GM18507 (cell line): ENCODE measurements at places on chromosomes 4 and X.

- no peak for DNase-seq
Measured at GRCh38 chr4:127629371-127629770, 3.4 kb upstream of the INTU start.

- DNase-seq, result no peak
Measured at GRCh38 chr4:174592985-174593335, 70.7 kb upstream of the HPGD start.

DNA sequence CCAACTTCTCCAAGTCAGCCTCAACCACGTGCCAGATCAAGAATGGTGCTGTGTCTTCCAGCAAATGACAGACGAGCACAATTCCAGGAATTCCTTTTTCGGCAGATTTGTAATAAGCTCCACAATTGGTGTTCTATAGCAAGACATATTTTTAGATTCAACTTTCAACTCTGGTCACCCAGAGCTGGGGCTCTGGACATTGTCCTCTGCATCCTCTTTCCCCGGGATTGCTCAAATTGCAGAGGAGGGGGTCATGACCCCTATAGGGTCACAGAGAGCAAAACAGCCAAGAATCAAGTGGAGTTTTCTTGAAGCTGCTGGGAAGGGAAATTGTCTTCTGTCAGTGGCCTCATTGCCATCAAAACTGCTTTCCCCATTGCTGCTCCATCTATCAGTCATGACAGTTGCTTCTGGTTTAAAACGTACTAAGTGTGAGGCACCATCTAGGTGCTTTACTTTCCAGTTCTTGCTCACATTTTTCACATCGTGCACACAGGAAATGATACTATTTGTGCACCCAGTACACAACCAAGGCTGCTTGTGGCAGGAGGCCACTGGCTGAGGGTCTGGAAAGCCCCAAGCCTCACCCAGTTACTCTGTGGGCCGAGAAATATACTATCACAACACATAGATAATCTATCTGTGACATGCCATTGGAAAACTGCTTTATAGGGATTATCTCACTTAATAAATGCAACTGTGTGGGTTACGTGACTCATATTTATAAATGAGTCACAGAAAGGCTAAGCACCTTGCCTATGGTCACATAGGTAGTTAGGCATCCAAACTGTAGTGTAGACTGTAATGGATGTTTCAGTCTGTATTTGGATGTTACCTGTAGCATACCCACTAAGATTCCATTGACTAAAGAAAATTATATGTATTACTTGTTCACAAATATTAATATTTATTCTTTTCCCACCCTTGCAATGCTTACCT, 91.7 kb upstream of the PHOX2B start:
- DNase-seq, result no peak

- DNase-seq, result no peak
Measured at GRCh38 chrX:120367402-120368109, 5.7 kb downstream of the ATP1B4 start.

- no peak for DNase-seq
Measured at GRCh38 chr4:141021397-141022110, 111.7 kb downstream of the RNF150 start.

DNA sequence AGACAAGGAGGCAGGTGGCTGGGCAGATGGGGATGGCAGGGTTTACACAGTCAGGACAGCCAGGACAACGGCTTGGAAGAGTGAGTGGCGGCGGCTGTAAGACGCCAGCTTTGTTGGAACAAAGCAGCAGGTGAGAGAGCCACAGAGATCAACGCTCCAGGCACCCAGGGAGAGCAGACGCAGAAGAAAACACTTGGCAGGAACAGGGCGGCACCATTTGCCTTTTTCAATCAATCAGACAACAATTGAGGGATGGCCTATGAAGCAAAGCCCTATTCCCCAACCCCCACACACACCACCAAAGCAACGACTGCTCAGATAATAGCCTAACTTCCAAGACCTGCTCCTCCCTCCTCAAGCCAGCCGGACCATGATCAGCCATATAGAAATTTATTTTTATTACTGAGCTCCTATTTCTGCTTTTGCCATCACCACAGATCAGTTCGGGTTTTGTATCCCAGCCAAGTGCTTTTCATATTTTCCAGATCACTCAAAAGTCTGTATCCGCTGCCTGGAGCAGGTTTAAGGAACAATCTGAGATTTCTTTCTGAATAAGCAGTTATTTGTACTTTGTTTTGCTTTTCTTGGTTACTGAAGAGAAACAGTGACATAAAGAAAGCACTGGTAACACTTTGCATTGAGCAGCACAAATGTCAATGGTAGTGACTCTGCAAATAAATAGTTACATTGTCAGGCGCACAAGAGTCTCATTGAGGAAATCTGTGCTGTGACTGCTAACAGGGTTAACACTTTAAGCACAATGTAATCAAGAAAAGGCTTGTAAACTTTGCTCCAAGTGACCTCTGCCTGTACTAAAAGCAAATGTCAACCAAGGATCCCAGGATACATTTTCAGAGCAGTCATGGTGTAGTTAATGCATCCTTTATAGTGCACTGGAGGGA, 81.8 kb upstream of the RBPJ start:
- no peak for DNase-seq

DNA sequence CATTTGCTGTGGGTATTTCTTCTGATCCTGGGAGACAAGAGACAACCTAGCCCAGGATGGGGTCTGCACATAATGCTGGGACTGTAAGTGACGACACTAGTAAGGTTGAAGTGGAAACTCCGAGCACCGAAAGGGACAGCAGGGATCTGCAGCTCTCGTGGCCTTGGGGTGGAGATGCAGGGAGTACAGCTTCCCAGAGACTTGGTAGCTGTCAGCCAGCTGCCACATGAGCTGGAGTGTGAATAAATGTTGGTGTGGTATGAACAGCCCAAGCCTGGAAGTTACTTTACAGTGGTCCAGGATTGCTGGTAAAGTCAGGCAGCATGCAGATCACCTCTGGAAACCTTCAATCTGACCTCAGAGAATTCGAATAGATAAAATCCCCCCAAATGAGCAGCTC, 97.6 kb downstream of the FAM193A start:
- no peak for DNase-seq

DNA sequence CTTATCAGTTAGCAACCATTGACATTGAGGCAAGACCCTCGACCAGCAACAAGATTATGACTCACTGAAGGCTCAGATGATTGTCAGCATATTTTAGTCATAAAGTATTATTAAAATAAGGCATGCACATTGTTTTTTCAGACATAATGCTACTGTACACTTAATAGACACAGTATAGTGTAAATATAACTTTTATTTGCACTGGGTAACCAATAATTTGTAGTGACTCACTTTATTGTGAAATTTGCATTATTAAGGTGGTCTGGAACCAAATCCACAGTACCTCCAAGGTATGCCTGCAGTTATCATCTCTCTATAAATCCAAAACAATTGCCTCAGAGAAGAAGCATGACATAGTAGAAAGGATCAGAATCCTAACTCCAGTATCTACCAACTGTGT, 330.1 kb upstream of the SMIM31 start:
- DNase-seq, result no peak

DNA sequence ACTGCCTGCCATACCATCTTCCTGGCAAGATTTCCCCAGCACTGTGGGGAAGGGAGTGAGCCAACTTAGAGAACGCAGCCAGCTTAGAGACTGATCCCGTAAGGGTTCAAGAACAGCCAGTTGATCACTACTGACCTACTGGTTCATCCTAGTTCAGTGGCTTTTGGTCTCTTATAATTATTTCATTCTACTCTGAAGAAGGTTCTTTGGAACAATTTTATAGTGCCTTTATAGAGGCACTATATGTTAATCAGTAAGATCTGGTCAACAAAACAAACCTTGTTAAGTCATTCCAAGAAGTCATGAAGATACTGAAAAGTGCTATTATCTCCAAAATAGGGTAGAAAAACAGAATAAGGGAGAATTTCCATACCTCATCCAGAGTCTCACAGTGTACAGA, 33.2 kb upstream of the ENPEP start:
- DNase-seq, result no peak

- DNase-seq, result no peak
Measured at GRCh38 chr4:128456171-128456570, 168.6 kb upstream of the PGRMC2 start.

- DNase-seq, result no peak
Measured at GRCh38 chrX:20666331-20666730, 399.6 kb upstream of the RPS6KA3 start.

DNA sequence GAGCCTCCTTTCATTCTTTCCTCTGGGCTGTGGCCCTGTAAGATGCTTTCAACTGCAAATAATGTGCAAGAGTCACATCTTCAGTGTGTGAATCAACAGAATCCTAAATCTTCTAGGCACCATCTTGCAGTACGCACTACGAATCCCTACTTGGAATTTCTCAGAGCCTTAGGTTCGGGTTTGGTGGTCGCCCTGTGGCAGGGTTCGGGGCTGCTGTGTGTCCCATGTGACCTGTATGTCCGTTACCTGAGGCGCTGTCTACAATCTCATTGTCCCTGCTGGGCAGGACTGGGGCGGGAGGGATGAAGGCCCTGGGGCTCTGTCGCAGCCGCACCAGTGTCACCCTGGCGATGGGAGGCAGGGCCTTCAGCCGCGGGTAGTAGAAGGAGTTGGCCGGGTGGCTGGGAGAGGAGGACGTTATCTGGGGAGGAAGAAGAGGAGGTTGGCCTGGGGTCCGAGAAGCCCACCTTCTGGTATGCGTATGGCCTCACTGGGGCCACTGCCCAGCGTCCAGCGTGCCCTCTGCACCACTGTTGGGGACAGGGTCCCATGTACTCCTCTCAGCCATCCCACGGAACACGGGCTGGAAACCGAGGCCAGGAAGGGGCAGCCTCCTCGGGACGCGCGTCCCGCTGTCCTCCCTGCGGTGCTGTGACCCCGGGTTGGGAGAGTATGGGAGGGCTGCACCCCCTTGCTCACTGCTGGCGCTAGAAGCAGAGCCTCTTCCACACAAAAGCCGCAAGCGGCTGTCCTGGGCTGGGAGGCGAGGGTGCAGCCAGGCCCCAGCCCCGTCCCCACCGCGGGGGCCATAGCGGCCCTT, 2.0 kb downstream of the SPON2 start:
- DNase-seq, result no peak

DNA sequence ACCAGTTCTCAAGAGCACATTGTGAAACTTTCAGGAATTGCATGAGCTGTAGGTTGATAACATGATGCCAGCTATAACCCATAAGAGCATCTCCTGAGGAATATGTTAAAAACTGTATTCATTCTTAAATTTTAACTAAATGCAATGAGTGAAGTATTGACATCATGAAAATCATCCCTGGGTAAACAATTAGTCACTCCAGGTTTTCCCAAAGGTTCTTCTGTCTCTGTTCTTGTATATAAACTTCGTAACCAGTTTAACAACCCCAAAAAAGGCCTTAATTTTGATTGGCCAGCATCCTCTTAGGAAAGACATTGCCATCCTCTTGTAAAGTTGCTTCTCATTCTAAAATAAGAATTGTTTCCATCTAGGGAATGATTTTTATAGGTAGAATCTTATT, 80.4 kb downstream of the TET2 start:
- no peak for DNase-seq

DNA sequence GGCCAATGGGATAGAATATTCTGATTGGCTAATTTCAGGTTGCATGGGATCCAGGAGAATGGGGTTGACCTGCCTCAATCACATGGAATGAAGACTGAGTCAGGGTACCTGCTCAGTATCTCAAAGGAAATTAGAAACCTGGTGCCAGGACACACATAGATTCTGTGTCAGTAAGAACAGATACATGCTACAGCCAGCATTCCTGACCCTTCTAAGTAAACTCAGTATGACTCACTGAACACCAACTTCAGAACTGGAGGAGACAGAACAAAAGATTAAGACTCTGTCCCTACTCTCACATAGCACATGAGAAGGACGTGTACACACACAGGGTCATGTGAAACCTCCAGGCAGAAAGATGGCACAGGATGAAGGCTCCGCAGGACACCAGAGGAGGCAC, 54.5 kb downstream of the FAM184B start:
- DNase-seq, result no peak

- no peak for DNase-seq
Measured at GRCh38 chr4:39505581-39505980, 21.7 kb downstream of the UGDH start.

DNA sequence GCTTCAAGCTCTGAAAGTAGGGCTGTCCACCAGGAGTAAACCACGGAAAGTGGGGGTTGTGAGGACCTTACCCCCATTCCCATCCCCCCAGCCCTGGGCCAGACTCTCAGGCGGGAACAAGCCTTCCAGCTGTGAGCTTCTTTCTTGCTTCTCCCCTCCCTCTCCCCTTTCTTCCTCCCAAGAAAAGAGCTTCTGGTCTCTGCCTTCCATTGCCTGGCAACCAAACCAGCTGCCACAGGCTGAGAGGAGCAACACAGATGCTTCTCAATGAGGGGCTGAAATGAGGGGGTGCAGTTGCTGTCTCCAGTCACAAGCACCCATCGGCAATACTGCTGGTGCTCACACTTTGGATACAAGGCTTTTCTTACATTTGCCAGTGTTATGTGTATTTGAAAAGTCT, 72.5 kb downstream of the SLC16A2 start:
- no peak for DNase-seq

DNA sequence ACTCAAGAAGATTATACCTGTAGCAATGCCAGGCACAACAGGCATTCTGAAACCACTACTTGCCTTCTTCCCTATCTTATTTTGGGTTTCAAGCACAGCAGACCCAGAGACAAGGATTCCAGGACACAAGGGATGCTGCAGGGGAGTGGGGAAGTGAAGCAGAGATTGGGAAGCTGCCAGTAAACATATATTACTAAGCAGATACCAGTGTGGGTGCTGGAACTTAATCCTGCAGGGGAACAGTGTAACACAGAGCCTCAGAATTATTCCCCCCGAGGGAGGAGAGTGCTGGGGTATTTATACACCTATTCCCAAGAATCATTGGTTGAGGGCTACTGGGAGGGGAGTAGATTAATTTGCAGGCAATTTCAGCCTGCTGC, 33.3 kb upstream of the MAML3 start:
- no peak for DNase-seq

GRCh38 chrX:102599951-102600579, 750 bp downstream of the ARMCX5 start:
- no peak for DNase-seq

- DNase-seq, result no peak
Measured at GRCh38 chr4:23144707-23145106, 452.0 kb downstream of the GBA3 start.

DNA sequence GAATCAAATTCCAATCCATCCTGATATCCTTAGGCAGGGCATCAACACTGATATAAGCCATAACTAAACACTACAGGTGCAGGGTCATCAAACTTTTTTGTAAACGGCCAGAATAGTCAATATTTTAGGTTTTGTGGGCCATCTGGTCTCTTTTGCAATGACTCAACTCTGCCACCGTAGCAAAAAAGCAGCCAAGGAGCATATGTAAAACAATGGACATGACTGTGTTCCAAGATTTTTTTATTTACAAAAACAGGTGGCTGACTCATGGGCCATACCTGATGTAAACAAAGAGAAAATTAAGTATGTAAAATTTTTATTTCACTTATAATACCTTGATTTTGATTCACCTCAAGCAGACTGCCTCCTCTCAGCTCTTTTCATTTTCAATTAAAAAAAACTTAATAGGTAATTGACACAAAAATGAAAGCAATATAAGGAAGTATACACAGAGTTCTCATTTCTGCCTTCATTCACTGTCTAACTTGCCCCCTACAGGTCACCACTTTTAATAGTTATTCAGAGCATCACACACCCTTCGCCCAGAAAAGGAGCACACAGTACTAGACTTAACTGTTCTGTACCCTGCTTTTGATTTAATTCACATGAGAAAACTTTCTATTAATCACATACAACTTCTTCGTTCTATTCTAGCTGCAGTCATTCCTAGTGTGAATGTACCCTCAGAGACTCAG, 35.3 kb upstream of the GPM6B start:
- DNase-seq, result no peak
